ENCODE measurements at places on chromosomes 2 and 18. TPM values are rescaled to one million over a fixed set of nuclear protein-coding genes. Genes with fewer than 3 reads are reported as not detected.

The GKN1 gene
- total RNA-seq: not detected

The CCDC148 gene
- 1.6 TPM for total RNA-seq

The DPP4 gene
- total RNA-seq: 32.9 TPM

The FSIP2 gene
- 0.33 TPM for total RNA-seq

The ZNF516 gene
- total RNA-seq: 44.3 TPM

The CNTNAP5 gene
- not detected for total RNA-seq

The KCNG3 gene
- total RNA-seq: 0.91 TPM

The SERPINB12 gene
- total RNA-seq: not detected

The CELF4 gene
- total RNA-seq: 1.0 TPM

The CCDC68 gene
- total RNA-seq: 37.7 TPM

Data from upper lobe of left lung (tissue), 6 donors.